ENCODE measurements at places on chromosomes 16 and 17.

- no peak for DNase-seq
These were observed 611 bp upstream of the ANKRD40 start for GRCh38 chr17:50708050-50709000.

DNA sequence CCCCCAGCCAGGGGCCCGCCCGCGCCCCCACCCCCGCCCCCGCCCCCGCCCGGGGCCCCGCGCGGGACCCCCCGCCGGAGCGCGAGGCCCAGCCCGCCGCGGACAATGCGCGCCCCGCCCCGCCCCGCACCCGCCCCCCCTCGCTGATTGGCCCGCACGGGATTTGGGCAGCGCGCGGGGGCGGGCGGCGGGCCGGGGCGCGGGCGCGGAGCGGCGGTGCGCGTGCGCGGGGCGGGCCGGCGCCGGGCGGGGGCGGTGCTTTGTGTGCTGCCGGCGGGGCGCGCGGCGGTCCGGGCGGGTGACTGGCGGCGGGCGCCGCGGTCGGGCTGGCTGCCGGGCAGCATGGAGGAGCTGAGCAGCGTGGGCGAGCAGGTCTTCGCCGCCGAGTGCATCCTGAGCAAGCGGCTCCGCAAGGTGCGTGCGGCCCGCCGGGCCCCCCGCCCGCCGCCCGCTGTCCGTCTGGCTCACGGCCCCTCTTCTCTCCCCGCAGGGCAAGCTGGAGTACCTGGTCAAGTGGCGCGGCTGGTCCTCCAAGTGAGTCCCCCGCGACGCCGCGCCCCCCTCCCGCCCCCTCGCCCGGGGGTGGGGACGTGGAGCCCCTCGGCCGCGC lies at the start of gene CBX2:
TSS of gene CBX2 (plus strand) at position 255 of the 610 bp plus-strand sequence. CDS start at position 343, 88 bp downstream.
- DNase-seq, result no peak

DNA sequence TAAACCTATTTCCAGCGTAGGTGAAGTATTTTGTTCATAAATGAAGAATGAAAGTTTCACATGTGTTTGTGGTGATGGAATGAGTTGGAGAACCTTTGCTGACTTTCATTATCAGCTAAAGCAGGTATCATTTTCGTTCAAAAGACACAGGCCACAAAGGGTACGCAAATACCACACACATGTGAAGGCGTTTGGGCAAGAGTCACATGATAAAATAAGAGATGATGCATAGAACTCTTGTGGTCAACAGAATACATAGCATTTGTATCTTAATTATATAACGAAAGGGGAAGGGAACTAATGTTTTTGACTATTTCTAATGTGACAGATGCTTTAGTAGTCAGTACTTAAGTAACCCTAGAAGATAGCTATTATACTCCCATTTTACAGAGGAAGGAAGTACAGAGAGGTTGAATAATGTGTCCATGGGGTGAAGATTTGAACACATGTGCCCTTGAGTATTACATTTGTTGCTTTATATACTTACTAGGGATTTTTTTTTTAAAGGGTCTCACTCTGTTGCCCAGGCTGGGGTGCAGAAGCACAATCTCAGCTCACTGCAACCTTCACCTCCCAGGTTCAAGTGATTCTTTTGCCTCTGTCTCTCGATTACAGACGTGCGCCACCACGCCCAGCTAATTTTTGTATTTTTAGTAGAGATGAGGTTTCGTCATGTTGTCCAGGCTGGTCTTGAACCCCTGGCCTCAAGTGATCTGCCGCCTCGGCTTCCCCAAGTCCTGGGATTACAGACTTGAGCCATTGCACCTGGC lies 4.8 kb downstream of the RPA1 start:
- no peak for DNase-seq

DNA sequence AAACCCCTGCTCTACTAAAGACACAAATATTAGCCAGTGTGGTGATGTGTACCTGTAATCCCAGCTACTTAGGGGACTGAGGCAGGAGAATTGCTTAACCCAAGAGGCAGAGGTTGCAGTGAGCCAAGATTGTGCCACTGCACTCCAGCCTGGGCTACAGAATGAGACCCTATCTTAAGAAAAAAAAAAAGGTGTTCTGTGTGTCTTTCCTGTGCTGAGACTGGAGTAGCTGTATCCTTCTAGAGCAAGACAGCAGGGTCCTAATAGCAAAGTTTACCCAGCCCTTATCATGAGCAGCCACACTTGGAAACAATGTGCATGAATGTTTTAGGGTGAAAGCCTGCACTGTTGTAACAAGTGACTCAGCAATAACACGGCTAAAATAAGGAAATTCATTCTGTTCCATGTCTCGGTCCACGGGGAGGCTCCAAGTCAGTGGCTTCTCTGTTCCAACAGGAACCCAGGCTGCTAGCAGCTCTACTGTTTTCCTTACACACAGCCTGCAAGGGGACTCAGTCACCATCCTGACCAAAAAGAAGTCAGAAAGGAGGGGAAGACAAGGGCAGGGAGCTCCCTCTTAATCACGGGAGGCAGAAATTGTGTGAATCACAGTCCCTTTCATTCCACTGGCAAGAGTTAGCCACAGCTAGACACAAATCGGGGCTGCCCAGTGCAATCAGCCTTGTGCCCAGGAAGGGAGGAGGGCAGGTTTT lies 7.1 kb upstream of the SLC5A11 start:
- no peak for DNase-seq

DNA sequence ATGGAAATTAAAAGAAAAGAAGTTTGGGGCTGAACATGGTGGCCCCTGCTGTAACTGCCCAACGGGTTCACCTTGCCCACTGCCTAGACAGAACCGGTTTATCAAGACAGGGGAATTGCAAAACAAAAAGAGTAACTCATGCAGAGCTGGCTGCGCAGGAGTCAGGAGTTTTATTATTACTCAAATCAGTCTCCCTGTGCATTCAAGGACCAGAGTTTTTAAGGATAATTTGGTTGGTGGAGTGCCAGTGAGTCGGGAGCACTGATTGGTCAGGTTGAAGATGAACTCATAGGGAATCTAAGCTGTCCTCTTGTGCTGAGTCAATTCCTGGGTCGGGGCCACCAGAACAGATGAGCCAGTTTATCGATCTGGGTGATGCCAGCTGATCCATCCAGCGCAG lies 4.4 kb upstream of the SCPEP1 start:
- DNase-seq, result no peak

- DNase-seq, result no peak
These were observed 10.6 kb downstream of the RHBDL3 start for GRCh38 chr17:32276171-32276601.

DNA sequence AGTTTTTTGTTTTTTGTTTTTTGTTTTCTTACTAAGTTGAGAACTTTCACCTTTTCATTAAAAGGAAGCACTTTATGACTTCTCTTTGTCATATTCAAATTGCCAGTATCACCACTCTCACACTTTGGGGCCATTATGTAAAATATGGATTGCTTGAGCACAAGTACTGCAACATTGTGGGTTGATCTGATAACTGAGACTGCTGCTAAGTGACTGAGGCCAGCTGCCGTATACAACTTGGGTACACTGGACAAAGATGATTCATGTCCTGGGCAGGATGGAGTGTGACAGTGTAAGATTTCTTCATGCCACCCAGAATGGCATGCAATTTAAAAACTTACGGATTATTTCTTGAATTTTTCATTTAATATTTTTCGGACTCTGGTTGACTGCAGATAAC lies 7.8 kb downstream of the TTC19 start:
- DNase-seq, result no peak

DNA sequence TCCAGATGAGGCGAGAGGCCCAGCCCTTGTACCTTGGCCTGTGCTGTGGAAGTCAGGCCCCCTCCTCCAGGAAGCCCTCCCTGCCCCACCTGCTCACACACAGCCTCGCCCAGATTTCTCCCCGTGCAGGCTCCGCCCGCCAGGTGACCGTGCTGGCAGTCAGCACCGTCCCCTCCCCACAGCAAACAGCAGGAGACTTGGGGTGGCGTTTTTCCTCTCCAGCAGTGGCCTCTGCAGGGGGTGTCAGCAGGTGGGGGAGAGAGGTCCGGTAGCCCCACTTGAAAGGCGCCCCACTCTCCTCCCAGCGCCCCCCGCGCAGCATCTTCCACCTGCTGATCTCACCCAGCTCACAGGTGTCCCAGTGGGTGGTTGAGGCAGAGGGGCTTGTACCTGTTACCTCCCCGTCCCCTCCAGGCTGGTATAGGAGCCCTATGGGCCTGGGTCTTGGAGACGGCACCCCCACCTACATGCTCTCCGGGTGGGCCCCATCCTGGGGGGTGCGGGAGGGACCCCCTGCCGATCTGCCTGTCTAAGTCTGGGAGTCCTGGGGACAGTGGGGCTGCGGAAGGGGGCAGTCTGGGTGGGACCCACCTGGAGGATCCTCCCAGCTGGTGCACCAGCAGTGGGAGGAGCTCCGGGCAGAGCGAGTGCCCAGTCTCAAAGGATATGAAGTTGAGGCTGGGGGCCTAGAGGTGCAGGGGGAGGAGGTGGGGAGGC lies 4.2 kb upstream of the C1QTNF8 start:
- DNase-seq, result no peak

GRCh38 chr17:67413388-67413787 lies 36.3 kb downstream of the PITPNC1 start:
- DNase-seq, result no peak

DNA sequence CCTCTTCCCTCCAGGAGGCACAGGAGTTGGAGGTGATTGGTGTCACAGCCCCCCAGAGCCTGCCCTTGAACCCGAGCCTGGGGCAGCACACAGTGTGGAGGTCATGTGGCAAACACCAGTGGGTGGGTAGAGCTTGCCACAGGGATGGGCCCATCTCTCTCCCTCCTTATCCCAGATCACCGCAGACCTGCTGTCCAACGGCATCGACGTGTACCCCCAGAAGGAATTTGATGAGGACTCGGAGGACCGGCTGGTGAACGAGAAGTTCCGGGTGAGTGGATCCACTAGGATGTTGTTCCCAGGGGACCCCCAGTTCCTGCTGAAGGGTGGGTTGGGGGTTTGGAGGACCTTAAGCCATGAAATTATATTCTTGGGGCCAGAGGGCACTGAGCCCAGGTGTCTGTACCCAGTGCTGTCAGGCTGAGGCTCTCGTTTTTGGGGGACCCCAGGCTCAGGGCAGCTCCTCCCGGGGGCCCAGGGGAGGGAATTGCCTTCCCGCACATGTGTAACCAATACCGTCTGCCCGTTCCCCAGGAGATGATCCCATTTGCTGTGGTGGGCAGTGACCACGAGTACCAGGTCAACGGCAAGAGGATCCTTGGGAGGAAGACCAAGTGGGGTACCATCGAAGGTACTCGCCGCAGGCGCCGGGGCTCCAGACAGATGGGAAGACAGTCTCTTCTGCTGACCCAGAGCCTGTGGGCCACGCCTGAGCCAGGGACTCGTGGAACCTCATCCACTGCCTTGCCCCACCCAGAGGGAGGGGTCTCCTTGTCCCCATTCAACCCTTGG lies 351.9 kb downstream of the SEC14L1 start:
- no peak for DNase-seq

GRCh38 chr17:21119247-21119918 lies 7.4 kb upstream of the DHRS7B start:
- DNase-seq, result peak; percentile 28

GRCh38 chr17:64732336-64733006 lies 70.4 kb upstream of the SMURF2 start:
- no peak for DNase-seq

DNA sequence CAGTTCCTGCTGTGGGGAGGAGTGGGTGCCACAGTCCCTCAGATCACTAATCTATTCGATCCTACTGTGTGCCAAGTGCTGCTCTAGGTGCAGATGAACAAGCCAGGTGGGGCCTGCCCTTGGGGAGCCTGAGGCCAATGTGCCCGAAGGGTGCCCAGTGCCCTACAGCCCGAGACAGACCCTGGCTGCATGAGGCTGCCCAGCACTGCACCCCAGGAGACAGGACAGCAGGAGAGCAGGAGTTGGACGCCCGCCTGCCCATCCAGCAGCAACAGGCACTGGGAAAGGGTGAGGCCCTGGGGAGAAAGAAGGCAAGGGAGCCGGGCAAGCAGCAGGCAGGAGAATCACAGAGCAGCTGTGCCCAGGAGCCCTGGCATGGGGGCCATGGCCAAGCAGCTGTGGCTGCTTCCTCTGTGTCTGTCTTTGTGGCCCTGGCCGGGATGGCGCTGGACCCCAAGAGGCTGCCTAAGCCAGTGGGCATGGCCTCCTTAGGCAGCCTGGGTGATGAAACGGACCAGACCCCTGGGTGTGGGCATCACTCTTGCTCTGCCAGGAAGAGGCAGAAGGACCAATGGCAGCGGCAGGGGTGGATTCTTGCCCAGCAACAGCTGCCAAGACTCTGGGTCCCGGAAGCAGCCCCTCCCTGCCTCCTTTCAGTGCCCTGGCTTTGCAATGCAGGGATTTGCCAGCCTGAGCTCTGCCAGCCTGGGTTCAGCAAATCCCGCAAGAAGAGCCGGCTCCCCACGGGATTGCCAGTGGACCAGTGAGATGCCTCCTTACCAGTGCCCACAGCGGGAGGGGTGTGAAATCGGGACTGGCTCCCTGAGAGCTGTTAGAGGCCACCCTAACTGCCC lies 179.6 kb upstream of the TNRC6C start:
- no peak for DNase-seq

GRCh38 chr17:8503368-8503767 lies 67.7 kb downstream of the NDEL1 start:
- DNase-seq, result no peak

- no peak for DNase-seq
These were observed 8.4 kb upstream of the HASPIN start for GRCh38 chr17:3715296-3715695.

DNA sequence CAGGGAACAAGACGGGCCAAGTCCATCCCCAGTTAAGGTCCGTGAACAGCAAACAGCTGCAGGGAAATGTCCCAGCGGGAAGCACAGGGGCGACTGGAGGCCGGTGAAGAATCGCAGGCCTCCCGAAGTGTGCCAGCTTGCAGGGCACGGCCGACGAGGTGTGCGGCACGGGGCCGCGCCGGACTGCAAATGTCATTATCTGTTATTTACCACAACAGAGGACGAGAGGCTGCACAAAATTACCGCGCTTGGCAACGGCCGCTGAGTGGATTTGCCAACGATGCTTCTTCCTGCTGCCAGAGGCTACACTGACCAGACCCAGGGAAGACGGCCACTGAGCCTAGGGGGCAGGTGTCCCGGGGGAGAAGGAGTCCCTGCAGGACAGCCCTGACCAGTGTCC lies 53.1 kb downstream of the RPH3AL start:
- no peak for DNase-seq

GRCh38 chr16:57993438-57993837 lies 7.0 kb downstream of the ZNF319 start:
- no peak for DNase-seq

GRCh38 chr17:20072692-20072992 lies 63.5 kb downstream of the SPECC1 start:
- DNase-seq, result no peak

- DNase-seq, result no peak
These were observed 24.6 kb upstream of the FMNL1 start for GRCh38 chr17:45197108-45197507.

DNA sequence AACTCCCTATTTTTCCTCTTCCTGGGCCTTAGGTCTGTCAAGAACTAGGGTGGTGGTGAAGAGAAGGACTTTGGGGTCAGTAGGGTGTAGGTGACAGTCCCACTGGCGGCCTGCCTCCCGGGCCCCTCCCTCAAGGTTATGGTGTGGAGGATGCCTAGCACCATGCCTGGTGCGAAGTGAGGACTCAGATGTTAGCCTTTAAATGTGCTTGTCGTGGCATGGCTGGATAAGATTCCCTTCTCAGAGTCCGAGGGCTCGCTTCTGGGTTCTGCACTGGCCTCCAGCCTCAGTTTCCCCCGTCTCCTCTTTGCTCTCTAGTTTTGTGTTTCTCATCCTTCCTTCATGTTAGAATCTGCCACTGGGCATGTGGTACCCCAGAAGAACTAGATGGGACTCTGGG lies 32.0 kb downstream of the HAPSTR1 start:
- no peak for DNase-seq

GRCh38 chr17:33121756-33122155 lies 130.1 kb downstream of the SPACA3 start:
- no peak for DNase-seq

Data from left renal cortex interstitium (tissue), 4 donors.